Karpas-422 (cell line): ENCODE measurements at places on chromosomes 5 and 9. TPM values are rescaled to one million over a fixed set of nuclear protein-coding genes. Genes with fewer than 3 reads are reported as not detected.

Gene FBXO10
- total RNA-seq: 25.8 and 29.3 TPM in 2 replicates

Gene PCDHGA11
- 9.3 and 10.4 TPM in 2 replicates for total RNA-seq

Gene HMGXB3
- 25.0 and 36.7 TPM in 2 replicates for total RNA-seq

Gene EGFLAM
- not detected in 2 replicates for total RNA-seq

Gene PIP5KL1
- total RNA-seq: 2.7 and 3.1 TPM in 2 replicates

Gene SHISAL2B
- not detected in 2 replicates for total RNA-seq

Gene SPINK5
- not detected in 2 replicates for total RNA-seq

Gene GABBR2
- total RNA-seq: 0.30 and 2.5 TPM in 2 replicates

Gene NSA2
- 117 and 131 TPM in 2 replicates for total RNA-seq

Gene SPATA31A3
- not detected in 2 replicates for total RNA-seq

Gene PCDHA11
- total RNA-seq: not detected in 2 replicates

Gene SHROOM1
- 1.6 and 1.8 TPM in 2 replicates for total RNA-seq

Gene JAKMIP2
- 39.5 and 58.7 TPM in 2 replicates for total RNA-seq

Gene CDH10
- total RNA-seq: not detected in 2 replicates

Gene HSPB3
- total RNA-seq: not detected in 2 replicates

Gene GRPEL2
- 16.3 and 22.0 TPM in 2 replicates for total RNA-seq

Gene PCDHGA4
- total RNA-seq: 11.1 and 13.5 TPM in 2 replicates

Gene SLC25A48
- not detected in 2 replicates for total RNA-seq

Gene CLIC3
- total RNA-seq: not detected in 2 replicates

Gene CD72
- 5.6 and 7.8 TPM in 2 replicates for total RNA-seq

Gene ACOT12
- total RNA-seq: 0.18 and 0.26 TPM in 2 replicates

Gene TXNDC8
- not detected in 2 replicates for total RNA-seq

Gene WNT8A
- not detected in 2 replicates for total RNA-seq

Gene RPL7A
- 2,407 and 2,991 TPM in 2 replicates for total RNA-seq

Gene TMC1
- not detected in 2 replicates for total RNA-seq

Gene HACD4
- 0.83 and 2.9 TPM in 2 replicates for total RNA-seq

Gene BTNL3
- total RNA-seq: not detected in 2 replicates

Gene KCNIP1
- 0.29 TPM in 1 of 2 replicates, not detected in the other for total RNA-seq

Gene DAP
- 33.8 and 42.6 TPM in 2 replicates for total RNA-seq
